Stimulated activated CD8-positive, alpha-beta memory T cell treated with anti-CD3 and anti-CD28 coated beads, Interleukin-15, amount 100 ng/mL, for 24 hours (primary cell): ENCODE measurements at places on chromosomes 3 and 15.

DNA sequence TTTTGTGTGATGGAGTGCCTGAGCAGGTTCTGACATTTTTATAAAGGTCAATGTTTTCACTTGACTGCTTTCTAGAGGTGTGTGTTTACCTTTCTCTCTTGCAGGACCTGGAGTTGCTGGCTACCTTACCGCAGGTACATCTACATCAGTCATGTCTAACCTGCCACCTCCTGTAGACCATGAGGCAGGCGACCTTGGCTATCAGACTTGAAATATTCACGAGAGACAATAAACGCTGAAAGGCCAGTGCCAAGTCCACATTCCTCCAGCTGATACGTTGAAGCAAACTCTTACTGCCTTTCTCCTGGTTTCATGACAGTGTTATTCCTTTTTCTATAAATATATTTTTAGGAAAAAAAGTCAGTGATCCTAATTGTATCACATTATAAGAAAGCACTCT lies 59.0 kb upstream of the ACKR4 start:
- no peak for DNase-seq

GRCh38 chr3:184500344-184500923 lies 61.2 kb upstream of the EPHB3 start:
- DNase-seq = no peak

DNA sequence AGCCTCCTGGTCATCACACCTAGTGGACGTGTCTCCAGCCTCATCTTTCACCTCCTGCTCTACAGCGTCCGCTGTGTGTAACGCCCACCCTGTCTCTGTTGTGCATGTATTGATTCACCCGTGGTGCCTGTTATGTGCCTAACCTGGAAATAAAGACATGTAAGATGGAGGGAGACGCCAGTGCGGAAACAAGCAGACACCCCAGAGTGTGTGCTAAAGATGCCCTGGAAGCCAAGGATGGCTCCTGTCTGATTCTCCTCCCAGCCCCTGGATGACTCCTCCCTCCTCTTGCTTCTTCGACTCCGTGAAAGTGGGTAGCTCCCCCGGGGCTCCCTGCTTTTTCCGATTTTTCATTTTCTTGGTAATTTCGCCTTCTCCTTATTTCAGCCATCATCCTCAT lies 241.8 kb downstream of the ADAMTS17 start:
- DNase-seq = no peak

GRCh38 chr3:133248389-133248788 lies 151.5 kb upstream of the BFSP2 start:
- DNase-seq = no peak

- DNase-seq = no peak
Measured at GRCh38 chr15:42796955-42797782, 60.2 kb upstream of the CDAN1 start.

DNA sequence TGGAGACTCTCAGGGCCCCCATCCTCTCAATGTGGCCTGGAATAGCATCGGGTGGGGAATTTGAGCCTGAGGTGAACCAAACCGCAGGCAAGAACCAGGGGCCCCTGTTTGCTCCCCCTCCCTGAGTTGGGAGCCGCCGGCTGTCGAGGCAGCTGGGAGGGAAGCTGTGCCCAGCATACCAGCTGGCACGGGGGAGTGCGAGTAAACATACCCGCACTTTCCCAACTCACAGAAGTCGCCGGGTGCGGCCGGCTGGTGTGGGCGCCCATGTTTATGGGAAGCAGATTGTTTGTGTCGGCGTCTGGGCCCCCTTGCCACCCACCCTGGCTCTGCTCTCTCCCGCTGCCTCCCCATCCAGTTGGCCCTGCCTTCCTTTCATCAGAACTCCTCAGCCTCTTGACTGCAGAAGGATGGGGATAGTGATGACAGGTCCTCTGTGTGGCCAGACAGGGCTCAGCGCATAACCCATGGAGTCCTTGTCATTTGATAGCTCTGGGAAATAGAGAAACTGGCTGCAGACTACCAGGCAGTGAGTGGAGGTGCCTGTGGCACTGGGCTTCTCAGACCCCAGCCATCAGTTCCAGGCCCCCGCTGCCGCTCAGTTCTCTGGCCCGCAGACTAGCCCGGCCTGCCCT lies 60.4 kb downstream of the CACNA2D2 start:
- no peak for DNase-seq

DNA sequence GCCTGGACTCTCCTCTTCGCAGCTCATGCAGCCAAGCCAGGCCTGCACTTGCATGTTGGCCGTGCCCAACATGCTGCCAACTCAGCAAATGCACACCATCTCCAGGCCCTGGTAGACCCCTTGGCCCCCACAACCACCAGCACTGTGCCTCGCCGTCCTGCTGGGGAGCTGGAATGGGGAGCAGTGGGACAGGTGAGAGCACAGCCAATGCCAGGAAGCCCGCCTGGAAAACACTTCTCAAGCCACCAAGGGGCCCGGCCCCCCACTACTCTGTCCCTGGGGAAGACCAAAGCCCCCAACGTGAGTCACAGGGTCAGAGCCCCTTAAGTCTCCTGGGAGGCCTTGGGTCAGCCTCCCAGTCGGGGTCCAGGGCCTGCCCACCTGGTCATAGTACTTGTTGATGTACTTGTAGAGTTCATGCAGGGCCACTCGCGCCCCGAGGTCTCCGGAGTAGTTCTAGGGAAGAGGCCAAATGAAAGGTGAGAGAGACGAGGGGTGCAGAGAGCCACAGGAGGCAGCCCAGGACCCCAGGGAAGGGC lies 24.5 kb downstream of the PLXNB1 start:
- DNase-seq = no peak

- DNase-seq = no peak
Measured at GRCh38 chr3:63795438-63795837, 23.7 kb upstream of the C3orf49 start.

DNA sequence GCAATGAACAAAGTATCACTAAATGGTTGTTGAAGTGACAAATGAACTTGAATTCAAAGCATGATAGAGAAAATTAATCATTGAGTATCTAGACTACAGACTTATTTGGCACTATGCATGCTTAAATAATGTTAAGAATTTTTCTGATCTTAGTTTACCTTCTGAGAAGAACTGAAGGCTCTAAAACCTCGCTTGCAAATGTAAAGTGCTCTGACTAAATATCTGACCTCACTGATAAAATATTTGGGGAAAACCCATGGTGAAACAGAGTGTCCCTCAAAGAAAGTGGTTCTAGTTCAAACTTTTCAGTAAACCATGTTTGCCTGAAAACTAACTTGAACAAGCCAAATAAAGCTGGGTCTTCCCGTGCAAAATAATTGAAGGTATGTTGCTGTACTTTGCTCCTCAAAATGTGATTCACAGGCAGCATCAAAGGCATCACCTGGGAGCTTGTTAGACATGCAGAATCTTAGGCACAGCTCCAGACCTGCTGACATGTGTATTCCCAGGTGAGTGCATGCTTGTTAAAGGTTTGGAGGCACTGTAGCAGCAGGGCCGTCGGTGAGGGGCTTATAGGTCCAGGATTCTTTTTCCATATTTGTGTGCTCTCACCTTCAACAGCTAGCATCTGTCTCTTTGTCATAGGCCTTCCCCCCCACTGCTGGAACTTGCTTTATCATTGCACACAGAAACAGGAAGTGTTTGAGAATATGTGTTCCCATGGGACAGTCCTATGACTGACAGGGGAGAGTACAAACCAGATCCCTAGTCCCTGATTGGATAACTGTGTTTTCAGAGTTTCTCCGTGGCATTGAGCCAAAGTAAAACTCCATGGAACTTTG lies 524.2 kb upstream of the LMCD1 start:
- no peak for DNase-seq

- no peak for DNase-seq
Measured at GRCh38 chr3:195999896-196000295, 82.0 kb downstream of the TFRC start.

- DNase-seq = no peak
Measured at GRCh38 chr15:60325905-60326304, 71.9 kb downstream of the ANXA2 start.

DNA sequence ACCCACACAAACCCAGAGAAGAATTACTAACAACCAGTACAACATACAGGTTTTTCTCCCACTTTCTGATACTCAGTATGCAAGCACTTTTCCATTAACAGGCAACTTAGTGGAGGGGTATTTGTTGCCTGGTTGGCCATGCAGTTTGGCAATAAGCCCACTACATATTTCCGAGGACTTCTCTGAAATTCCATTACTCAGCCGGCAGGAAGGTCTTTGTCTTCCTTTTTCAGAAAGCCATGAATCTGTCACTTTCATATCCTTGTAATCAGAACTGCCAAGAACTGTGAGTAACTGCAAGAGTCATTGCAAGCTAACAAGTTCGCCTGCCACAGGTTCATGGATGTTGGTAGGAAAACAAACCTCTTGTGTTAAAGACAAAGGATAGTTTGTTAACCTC lies 422.3 kb upstream of the ROBO1 start:
- DNase-seq = no peak

DNA sequence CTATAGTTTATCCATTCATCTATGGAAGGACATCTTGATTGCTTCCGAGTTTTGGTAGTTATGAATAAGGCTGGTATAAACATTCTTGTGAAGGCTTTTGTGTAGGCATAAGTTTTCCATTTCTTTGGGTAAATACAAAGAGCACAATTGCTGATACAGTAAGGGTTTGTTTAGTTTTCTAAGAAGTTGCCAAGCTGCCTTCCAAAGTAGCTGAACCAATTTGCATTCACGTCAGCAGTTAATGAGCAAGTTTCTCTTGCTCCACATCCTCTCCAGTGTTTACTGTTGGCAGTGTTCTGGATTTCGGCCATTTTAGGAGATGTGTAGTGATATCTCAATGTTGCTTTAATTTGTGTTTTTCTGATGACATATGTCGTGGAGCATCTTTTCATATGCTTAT lies 34.2 kb downstream of the GABRA5 start:
- DNase-seq = no peak

DNA sequence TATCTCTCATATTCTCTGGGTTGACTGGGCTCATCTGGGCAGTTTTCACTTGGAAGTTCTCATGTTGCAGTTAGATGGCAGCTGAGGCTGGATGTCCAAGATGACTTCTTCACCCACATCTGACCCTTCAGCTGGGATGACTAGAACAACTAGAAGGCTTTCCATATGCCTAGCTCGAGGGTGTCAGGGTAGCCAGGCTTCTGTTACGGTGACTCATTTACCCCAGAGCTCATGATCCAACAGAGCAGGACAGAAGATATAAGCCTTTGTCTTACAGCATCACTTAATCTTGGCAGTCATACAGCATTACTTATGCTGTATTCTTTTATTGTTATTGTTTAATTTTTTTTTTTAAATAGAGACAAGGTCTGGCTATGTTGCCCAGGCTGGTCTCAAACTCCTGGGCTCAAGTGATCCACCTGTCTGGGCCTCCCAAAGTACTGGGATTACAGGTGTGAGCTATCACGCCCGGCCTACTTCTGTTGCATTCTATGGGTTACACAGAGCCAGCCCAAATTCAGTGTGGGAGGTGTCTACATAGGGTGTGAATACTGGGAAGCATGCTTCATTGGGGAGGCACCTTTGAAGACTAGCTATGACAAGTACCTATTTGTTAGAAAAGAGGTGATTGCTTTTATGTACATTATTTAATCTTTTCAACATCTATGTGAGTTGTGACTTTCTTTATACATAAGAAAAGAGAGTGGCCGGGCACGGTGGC lies 10.7 kb downstream of the HMCES start:
- no peak for DNase-seq

DNA sequence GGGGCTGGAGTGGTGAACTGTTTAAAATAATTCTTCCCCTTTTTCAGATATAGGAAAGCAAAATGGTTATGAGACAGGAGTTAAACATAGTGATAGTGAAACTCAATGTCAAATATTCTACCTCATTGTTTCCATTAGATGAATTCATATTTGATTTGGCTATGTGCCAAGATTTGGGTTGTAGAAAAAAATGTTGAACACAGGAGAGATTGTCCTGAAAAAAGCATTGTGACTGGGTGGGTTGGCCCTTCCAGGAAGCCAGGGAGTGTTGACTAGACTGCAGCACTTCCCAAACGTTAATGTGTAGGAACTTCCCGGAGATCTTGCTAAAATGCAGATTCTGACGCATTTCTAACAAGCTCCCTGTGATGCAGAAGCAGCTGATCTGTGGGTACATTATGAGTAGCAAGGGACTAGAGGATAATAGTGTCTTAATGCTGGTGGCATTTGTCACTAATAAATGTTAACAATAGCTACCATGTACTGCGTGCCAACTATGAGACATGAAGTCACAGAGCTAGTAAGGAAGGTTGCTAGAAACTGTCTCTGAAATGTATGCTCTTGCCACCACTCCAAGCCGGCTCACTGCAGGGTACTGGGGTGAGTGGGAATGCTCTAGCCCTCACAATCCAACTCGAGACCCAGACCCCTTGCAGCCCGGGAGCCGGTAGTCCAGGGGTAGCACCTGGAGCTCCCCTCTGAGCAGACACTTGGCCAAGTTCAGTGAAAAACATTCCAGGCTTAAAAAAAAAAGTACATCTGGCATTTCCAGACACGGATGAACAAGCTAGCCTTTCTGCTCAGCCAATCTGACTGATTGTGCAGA lies 120.6 kb downstream of the CD47 start:
- DNase-seq = no peak

- DNase-seq = no peak
Measured at GRCh38 chr3:191987831-191988350, 526.9 kb downstream of the PYDC2 start.

GRCh38 chr3:66394753-66395249 lies 106.0 kb downstream of the LRIG1 start:
- no peak for DNase-seq
